ENCODE measurements at places on chromosomes 4 and X.

DNA sequence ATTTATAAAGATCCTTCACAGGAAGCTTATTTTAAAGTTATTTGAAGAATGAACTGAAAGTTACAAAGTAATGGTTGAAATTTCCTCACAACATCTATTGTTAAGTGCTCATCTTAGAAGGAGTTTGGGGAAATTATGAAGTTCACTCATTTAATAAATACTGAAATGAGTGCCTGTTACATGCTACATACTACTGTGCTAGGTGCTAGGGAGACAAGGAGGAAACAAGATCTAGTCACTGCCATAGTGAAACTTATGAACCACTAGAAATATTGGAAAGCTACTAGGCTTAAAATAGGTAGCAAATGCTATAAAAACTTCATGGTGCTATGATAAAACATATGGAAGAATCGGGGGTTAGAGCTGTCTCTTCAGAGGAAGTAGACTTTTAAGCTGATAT is 97.1 kb downstream of the JADE1 start:
- DNase-seq: no peak

DNA sequence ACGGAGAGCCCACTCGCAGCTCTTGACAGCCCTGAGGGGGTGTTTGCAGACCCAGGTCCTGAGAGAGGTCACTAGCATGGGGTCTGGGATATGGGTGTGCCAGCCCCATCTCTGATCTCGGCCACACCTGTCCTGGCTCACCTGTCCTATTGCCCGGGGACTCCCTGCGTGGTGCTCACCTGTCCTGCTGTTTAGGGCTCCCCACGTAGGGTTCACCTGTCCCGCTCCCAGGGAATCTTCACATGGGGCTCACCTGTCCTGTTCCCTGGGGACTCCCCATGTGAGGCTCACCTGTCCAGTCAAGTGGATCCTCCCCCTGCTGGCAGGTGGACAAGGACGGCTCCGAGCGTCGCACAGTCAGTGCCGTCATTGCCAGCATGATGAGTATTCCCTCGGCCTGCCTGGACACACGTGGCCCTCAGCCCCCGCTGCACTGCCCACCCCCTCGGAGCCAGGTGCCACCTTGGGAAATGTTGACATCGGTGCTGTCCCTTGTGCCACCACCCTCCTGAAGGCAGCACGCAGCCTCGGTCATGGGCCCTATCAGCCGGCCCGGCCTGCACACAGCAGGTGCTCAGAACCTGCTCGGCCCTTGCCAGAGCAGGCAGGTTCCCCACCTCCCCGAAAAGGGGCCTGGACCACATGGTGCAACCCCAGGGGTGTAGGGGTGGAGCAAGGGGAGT is 6.3 kb downstream of the SLC49A3 start:
- DNase-seq: no peak

- peak; percentile 47 for DNase-seq
Observed at GRCh38 chr4:102500352-102500695, 835 bp upstream of the NFKB1 start.

- DNase-seq: no peak
Observed at GRCh38 chr4:157221895-157222770, 1.6 kb downstream of the GRIA2 start.

DNA sequence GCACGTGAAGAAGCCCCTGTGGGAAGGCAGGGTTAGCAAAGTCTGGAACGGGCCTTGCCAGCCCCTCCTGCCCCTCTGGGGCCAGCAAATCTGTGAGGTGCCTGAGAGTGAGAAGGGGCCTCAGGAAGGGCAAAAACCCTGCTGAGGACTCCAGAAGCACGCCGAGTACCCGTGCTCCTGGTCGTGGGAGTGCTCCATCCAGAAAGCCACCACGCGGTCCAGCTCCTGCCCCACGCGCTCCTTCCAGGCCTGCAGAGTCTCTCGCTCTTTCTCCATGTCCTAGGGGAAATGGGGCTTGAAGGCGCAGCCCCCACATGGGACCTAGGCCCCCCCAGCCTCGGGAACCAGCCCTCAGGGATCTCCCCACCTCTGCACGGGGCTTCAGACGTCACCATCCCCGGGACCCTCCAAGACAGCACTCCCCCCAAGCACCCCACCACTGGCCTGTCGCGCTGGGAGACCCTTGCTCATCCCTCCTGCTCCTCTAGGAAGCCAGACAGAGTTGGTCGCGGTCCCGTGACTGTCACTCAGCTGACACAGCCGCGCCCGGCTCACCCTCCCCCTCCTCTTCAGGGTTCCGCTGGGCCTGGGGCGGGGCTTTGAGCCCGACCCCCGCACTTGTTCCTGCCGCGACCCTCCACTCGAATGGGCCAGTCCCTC is at the start of gene RENBP:
Gene RENBP (minus strand): TSS at position 504 of the 660 bp plus-strand sequence. CDS start 33 bp downstream, at position 471.
- peak; percentile 57 for DNase-seq

DNA sequence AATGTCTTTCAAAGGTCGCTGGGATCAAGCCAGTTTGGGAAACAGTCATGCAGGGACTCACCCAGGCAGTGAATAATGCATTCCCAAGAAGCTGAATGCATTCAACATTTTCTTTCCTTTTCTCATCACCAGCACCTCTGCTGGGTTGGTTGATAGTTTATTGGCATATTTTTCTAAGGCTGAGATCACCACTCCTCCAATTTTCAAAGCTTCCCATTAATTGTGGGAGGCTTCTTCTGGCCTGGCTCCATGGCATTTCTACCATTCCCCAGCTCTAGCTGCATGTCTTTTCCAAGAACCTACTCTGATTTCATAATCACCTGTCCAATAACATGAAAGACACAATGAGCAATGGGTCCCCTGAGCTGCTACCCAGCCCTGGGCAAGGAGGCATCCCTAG is 35.8 kb downstream of the CHRDL1 start:
- DNase-seq: no peak

DNA sequence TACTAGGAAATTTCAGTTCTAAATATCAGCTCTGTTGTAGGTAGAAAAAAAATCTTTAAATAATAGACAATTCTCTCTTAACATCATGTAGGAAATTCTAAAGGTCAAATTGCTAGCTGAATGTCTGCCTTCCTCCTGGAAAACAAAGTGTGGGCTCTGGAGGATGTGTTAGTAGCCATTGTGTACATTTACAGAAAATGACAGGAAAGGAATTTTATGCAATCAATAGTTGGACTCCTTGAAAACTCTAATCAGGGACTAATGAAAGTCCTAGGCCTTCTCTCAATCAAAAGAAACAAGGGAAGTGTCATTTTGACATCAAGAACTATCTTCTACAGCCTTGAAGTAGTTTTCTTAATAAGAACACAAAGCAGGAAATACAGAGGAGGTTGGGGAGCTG is 174.6 kb downstream of the ANKRD50 start:
- no peak for DNase-seq

DNA sequence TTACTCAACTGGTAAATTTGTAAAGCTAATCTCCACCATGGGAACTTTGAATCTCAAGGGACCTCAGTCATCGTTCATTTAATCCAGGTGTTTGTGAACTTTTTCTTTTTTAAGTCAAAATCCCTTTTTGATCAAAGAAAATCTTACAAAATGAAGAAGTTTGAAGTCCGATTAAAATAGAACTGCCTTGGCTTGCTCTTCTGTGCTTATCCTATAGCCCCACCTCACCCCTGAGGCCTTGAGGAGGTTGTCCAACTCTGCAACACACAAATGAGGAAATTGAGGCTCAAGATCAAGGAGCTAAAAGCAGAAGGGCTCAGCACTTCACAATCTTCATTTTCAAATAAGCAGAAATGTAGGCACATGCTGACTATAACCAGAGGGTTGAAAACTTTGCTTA is 240.3 kb upstream of the SFRP2 start:
- DNase-seq: no peak

- no peak for DNase-seq
Observed at GRCh38 chr4:70630162-70630561, 1.6 kb downstream of the ENAM start.

DNA sequence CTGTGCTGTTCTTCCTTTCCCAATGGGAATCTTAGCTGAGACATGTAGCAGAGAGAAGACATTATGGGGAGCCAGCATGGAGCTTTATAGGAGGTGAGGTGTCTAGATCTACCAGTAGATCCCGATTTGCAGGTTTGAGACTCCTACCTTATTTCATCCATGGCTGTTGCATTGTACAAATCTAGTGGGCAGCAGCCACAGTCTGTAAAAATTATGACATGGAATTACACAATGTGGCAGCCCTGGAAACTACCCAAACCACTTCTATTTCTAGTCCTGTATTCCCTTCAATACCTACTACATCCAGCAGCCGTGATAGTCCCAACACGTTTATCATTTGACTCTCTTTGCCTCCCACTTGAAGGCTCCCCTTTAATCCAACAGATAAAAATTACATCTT is 8.1 kb downstream of the ATP7A start:
- no peak for DNase-seq

All from stimulated activated naive CD8-positive, alpha-beta T cell treated with anti-CD3 and anti-CD28 coated beads, Interleukin-15, Interleukin-2, amounts not matched to agents 100 U/mL and 50 U/mL, for 24 hours (primary cell).